Psoas muscle (tissue), 8 donors: ENCODE measurements at places on chromosomes 3 and 15. TPM values are rescaled to one million over a fixed set of nuclear protein-coding genes. Genes with fewer than 3 reads are reported as not detected.

The CD96 gene
- polyA plus RNA-seq = 0.10 TPM

The MCF2L2 gene
- polyA plus RNA-seq = 0.38 TPM

The CHRFAM7A gene
- 0.32 TPM for polyA plus RNA-seq

The AAGAB gene
- 19.0 TPM for polyA plus RNA-seq

The ISL2 gene
- polyA plus RNA-seq = not detected

The CYP11A1 gene
- 0.18 TPM for polyA plus RNA-seq

The DENND6A gene
- polyA plus RNA-seq = 5.6 TPM

The EXOSC7 gene
- 36.3 TPM for polyA plus RNA-seq

The SOX2 gene
- polyA plus RNA-seq = 0.09 TPM
